ENCODE measurements at places on chromosomes 13 and 19.

DNA sequence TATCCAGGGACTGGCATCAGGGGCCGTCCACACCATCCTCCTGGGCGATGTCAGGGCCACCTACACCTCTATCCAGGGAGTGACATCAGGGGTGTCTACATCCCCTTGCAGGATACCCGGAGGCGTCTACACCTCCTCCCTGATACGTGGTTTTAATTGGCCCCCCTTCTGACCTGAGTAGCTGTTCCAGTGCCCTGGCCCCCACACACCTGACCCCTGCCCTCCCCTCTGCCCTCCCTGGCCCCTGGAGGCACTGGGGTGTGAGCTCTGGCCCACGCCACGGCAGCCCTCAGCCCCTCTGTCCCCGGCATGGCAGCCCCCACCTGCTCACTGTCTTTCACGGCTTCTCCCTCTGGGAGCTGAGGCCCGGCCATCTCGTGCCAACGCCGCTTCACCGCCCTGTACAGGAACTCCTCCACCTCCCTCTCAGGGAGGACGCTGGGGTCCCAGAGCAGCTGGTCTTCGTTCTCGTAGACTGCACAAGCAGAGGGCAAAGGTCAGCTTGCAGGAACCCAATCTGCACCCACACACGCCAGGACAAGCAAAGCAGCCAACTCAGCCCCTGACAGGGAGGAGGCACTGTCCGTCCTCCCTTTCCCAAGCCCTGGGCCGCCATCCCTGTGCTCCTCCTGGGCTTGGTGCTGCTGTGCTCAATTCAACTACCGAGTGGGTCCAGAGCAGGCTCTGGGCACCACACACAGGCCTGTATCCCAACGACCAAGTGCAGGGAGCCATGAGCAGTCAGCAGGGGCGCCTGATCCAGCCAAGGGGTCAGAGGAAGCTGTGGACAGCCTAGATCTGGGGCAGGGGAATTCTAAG lies 22.2 kb upstream of the PLPP2 start:
- DNase-seq: no peak

- DNase-seq: no peak
Observed at GRCh38 chr19:49570997-49571676, 9.2 kb downstream of the NOSIP start.

- no peak for DNase-seq
Observed at GRCh38 chr13:97319113-97319720, 97.1 kb downstream of the MBNL2 start.

DNA sequence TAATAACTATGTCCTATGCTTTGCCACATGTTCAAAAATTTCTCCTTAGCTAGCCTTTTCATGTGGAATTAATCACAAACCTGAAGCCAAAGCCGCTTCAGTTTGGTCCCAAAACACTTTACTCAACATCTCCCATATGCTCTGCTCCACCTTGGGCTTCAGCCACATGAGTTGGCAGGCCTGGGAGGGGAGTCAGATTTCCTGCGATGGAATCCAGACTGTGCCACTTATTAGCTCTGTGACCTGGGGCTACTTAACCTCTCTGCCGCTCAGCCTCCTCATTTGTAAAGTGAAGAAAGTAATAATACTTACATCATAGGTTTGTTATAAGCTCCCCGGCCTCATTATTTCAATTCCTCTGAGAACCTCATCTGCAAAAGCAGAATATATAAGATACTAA lies 272.0 kb downstream of the LMO7 start:
- no peak for DNase-seq

- peak; percentile 39 for DNase-seq
Observed at GRCh38 chr19:51702103-51702824, 9.1 kb downstream of the SPACA6 start.

GRCh38 chr19:8017808-8018207 lies 12.4 kb upstream of the ELAVL1 start:
- peak; percentile 21 for DNase-seq

GRCh38 chr13:97328222-97328790 lies 105.7 kb upstream of the RAP2A start:
- no peak for DNase-seq

DNA sequence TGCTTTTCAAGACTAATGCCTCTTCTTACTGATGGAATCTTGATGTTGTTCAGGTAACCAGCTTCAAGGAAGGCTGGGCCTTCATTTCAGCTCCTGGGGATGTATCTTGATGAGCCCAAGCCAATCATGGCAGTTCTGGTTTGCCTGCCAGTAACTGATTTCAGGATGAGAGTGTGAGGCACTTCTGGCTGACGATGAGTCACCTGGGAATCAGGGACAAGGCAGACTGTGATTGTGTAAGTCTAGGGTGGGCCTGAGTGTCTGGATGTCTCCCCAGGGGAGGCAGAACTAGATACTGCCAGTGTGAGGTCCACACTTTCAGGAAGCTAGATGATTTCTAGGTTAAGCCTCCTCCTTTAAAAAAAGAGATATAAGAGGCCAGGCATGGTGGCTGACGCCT lies 77.3 kb upstream of the KL start:
- no peak for DNase-seq

DNA sequence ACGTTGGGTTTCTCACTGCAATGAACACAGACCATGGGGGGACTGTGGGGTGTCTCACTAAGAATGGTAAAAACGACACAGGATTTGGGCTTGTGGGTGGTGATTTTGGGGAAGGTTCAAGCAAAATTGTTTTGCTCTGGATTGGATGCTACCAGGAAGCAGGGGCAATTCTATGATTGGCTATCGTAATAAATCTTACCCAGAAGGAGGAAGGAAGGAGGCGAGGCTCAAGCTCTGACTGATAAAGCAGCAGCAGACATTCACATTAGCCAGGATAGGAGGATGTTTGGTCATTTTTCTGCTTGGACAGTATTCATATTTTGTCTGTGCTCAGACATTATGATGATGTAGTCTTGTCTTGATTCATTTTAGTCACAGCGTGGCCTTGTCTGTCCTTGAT lies 1.5 kb downstream of the ZNF576 start:
- DNase-seq: no peak

GRCh38 chr19:7925171-7925851 lies 624 bp downstream of the CTXN1 start:
- peak; percentile 74 for DNase-seq

DNA sequence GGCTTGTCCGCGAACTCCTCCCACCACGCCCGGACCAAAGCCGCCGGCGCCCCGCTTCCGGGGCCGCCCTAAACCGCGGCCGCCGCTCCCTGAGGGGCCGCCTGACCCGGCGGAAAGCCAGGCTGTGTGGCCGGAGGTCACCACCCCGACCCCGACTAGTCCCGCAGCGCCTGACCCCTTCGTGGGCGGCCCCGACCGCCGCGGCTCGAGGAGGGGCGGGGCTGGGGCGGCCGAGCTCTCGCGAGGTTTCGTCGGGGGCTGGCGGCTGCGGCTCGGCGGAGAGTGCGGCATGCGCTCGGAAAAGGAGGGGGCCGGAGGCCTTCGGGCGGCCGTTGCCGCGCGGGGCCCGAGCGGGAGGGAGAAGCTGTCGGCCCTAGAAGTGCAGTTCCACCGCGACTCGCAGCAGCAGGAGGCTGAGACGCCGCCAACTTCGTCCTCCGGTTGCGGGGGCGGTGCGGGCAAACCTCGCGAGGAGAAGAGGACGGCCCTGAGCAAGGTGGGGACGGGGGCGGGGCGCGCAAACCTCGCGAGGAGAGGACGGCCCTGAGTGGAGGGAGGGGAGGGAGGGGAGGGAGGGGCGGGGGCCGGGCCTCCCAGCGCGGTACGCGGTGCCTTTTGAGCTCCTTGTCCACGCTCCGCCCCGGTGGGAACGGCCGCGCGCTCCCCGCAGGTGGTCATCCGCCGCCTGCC lies at the start of gene UPF3A:
TSS of gene UPF3A (plus strand) at position 251 of the 690 bp plus-strand sequence. CDS start at position 290, 39 bp downstream.
- DNase-seq: peak; percentile 82

GRCh38 chr13:73599232-73600128 lies 534.7 kb downstream of the KLF12 start:
- no peak for DNase-seq
